Foreskin keratinocyte (primary cell): ENCODE measurements at places on chromosomes 6 and 20. TPM values are rescaled to one million over a fixed set of nuclear protein-coding genes. Genes with fewer than 3 reads are reported as not detected.

DNA sequence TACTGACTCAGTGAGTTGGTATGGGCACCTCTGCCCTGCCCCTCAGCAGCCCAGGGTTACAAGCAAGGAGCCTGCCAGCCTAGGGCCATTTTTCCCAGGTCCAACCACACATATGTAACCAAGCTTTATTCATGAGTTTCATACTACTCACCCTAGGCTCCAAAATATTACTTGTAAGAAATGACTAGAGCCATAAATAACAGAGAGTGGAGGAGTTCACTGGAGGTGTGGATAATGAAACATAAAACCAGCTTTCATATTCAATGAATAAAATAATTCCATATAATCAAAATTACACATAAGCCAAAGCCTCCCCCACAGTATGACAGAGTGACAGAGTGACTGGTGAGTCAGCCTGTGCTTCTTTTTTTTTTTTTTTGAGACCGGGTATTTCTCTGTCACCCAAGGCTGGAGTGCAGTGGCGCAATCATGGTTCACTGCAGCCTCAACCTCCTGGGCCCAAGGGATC lies 229.8 kb upstream of the SASH1 start:
- peak; percentile 11 for DNase-seq

DNA sequence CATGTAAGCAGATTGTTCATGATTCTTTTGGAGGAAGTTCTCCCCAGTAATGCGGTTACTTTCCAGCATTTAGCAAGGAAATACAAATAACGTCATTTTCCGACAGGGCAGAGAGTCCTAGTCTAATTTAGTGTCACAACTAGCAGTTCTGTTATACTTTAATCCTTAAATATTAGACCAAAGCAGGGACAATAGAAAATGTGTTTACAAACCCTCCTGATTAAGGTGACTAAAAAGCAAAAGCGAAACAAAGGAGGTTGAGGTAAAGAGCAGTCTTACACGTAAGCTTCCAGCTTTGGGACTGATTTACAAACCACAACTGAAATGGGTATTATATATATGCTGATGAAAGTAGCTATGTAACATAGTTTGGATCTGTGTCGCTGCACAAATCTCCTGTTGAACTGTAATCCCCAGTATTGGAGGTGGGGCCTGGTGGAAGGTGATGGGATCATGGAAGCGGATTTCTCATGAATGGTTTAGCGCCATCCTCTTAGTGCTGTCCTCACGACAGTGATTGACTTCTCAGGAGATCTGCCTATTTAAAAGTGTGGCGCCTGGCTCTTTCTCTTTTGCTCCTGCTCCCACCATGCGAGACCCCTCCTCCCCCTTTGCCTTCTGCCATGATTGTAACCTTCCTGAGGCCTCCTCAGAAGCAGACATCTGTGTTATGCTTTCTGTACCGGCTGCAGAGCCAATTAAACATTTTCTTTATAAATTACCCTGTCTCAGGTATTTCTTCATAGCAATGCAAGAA lies 81.9 kb downstream of the PLCB1 start:
- no peak for DNase-seq

GRCh38 chr6:129936329-129937165 lies 75.4 kb upstream of the TMEM244 start:
- peak; percentile 68 for DNase-seq

The LY6G5B gene
- 4.3 and 4.8 TPM in 2 replicates for total RNA-seq

The RSPO4 gene
- not detected in 2 replicates for total RNA-seq

- no peak for DNase-seq
Observed at GRCh38 chr6:105644073-105644489, 241.2 kb upstream of the PREP start.

- DNase-seq = no peak
Observed at GRCh38 chr20:11920083-11920482, 2.4 kb downstream of the BTBD3 start.

GRCh38 chr6:40962241-40962640 lies 76.8 kb downstream of the UNC5CL start:
- DNase-seq = peak; percentile 98

The PSORS1C2 gene
- total RNA-seq = not detected in 2 replicates

DNA sequence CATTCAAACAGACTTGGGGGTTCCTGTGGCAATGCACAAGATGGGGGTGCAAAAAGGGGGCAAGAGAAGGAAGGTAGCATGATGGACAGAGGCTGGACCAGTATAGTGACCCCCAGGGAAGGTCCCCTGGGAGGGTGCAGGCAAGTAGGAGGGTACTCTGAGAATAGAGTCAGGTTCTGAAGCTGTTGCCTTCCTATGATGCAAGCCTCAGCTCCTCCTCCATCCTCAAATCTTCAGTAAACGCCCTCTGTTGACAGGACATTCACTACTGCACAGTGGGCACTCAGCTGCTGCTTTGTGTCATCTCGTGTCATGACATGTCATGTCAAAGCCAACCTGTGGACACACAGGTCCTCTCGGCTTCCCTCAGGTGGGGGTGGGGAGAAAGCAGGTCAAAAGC lies 5.8 kb upstream of the SDCBP2 start:
- DNase-seq = peak; percentile 53

The BPIFA1 gene
- total RNA-seq = not detected in 2 replicates

DNA sequence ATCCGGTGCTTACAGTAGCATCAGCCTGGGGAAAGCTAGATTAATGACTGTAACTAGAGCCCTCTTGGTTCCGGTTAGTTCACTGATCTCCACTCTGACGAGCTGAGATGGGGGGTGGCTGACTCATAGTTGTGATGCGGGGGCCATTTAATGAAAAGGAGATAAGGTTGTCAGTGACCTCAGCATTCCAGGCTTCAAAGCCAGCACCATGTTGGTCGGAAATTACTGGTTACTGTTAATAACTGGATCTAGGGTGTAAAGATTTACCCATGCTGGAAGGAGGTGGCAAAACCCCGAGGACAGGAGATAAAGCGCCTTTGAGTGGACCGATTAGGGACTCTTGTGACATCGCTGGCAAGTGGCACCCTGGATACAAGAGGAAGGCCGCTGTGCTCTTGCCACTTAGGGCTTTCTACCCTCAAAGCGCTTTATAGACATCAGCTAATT lies 21.1 kb downstream of the FOXC1 start:
- DNase-seq = no peak

The LGSN gene
- not detected in 2 replicates for total RNA-seq

The EFCAB8 gene
- not detected in 2 replicates for total RNA-seq

GRCh38 chr6:91633374-91634111 lies 1046.7 kb upstream of the MAP3K7 start:
- peak; percentile 9 for DNase-seq

DNA sequence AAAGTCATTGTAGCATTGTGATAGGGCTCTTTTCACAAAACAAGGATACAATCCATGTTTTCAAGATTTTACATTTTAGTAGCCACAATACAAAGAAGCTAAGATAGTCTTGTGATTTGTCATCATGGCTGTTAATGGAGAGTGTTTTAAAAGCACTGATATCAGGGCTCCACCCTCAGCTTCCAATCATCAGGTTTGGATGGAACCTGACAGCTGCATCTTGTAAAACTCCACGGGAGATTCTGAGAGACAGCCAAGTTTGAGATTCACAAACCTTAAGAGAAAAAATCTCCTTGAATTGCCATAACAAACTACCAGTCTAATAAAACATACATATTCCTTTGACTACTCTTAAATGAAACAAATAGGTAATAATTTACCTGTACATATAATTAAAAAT lies 280.2 kb downstream of the ESR1 start:
- no peak for DNase-seq

DNA sequence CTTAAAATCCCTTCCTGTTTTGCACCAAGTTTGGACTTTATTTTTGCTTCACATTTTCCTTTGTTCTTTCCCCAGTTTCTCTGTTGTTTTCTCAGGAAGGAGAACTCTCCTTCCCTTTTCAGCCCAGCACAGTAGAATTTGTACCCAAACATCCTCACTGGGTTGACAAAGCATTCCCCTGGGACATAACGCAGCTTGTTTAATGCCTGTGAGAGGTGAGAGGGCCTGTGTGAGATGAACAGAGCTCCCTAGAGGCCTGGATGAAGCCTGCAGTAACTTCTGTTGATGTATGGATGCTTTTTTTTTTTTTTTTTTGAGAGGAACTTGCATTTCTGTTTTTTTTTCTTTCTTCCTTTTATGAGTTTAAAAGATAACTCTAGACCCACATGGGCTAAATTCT lies 104.9 kb upstream of the SLC22A23 start:
- no peak for DNase-seq
